ENCODE measurements at places on chromosomes 3 and 15.

- DNase-seq: no peak
Observed at GRCh38 chr3:177591379-177591778, 394.1 kb upstream of the TBL1XR1 start.

DNA sequence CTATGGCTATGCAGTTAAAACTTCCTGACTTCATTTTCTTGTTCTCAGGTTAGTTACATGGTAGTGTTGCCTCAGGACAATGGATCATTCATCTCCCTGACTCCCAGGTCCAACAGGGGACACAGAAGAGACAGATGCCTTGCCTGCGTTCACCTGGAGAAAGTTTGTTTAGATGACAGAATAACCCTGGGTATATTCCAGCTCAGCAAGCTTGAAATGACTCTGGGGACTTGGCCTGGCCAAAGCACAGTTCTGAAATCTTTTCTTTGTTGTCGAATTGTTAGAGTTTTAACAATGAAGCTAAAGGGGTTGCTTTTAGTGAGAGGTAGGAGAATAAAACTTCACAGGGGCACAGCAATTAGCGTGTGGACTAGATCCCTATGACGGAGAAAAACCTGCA, 206.1 kb downstream of the PDZRN3 start:
- DNase-seq: no peak

GRCh38 chr3:150830094-150830681, 67.2 kb upstream of the SIAH2 start:
- peak; percentile 6 for DNase-seq

GRCh38 chr3:83934192-83935021, 1024.4 kb upstream of the CADM2 start:
- DNase-seq: no peak

DNA sequence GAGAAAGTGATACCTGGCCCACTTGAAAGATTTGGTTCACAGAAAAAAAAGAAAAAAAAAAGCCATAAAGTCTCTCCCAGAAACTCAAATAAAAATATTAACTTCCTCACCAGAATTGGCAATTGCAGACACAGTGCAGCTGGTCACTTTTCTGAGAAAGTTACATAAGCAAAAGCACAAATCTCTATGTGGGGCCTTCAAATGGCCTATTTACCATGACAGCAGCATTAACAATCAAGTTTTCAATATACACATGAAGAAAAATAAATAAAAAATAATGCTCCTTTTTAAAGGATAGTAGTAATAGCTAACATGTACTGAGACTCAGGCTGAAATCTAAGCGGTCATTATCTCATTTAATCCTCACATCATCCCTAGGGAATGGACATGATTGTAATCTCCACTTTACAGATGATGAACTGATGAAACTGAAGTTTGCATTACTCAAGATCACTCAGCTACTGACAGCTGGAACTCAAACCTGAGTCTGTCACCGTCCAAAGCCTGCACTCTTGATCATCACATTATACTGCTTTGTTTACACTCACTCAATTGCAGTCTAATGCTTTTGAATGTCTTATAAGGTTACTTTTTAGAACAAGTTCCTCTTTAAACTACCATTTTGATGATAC, 3.3 kb downstream of the NPTN start:
- no peak for DNase-seq

DNA sequence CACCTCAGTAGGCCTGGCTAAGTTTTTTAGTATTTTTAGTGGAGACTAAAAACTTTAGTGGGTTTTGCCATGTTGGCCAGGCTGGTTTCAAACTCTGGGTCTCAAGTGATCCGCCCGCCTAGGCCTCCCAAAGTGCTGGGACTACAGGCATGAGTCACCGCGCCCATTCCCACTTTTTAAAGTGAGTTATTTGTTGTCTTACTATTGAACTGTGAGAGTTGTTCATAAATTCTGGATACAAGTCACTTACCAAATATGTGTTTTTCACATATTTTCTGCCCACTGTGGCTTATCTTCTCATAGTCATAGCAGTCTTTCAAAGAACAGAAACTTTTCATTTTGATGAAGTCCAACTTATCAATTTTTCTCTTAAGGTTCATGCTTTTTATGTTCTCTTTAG, 29.9 kb upstream of the SPSB4 start:
- DNase-seq: no peak

- no peak for DNase-seq
Observed at GRCh38 chr3:24764236-24764915, 269.7 kb upstream of the THRB start.

- DNase-seq: no peak
Observed at GRCh38 chr15:91939403-91939831, 85.9 kb downstream of the SLCO3A1 start.

- DNase-seq: no peak
Observed at GRCh38 chr3:13197281-13197680, 124.1 kb upstream of the IQSEC1 start.

DNA sequence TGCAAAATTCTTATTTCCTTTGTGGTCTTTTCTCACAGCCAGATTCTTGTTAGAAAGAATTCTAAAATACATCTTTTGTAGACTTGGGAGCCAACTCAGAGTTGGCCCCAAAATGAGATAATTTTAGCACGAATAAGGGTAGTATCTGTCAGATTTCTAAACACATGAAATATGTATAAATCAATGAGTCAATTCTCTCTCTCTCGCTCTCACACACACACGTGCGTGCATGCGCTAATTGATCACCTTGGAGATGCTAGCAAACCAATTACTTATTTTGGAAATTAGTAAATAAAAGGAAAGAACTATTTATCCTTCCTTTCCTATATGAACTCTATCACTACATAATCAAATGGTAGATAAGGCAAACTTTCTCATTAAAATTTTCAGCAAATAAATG, 32.9 kb upstream of the PIK3R4 start:
- DNase-seq: no peak

DNA sequence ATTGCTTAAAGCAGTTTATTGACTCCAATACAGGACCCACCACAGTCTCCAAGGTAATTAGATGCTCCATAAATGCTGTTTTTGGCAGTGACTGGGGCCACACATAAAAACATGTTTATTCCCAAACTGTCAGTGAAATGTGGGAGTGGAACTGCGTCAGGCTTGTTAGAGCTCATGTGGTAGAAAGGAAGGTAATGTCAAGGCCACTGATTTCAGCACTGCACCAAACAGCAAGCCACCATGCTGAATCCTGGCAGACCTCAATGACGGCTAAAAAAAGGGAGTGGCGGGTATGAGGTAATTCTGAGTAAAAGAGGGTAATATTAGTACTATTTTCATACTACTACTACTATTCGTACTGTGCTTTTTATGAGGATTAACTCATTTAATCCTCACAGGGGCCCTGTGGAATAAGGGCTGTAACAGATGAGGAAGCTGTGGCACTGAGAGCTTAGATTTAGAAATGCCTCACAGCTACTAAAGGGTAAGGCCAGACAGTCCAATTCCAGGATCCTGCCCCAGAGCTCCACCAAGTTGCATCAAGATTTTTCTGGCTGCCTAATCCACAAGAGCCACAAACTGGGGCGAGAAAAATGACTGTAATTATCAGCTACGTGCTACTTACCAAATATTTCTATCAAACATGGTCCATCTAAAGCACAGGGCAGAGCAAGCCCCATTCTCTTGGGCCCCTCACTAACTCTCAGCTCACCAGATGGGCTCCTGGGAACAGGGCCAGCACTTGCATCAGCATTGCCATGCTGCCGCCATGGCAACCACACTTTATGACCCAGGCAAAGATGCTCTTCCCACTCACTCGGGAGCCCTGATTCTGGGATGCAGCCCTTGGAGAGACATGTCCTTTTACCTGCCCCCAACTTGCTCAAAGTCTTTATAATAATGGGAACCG, 83.6 kb upstream of the SPATA12 start:
- no peak for DNase-seq

GRCh38 chr3:196524527-196524926, 9.4 kb upstream of the SMCO1 start:
- no peak for DNase-seq

GRCh38 chr3:73401616-73402279, 223.0 kb downstream of the PDZRN3 start:
- DNase-seq: no peak

DNA sequence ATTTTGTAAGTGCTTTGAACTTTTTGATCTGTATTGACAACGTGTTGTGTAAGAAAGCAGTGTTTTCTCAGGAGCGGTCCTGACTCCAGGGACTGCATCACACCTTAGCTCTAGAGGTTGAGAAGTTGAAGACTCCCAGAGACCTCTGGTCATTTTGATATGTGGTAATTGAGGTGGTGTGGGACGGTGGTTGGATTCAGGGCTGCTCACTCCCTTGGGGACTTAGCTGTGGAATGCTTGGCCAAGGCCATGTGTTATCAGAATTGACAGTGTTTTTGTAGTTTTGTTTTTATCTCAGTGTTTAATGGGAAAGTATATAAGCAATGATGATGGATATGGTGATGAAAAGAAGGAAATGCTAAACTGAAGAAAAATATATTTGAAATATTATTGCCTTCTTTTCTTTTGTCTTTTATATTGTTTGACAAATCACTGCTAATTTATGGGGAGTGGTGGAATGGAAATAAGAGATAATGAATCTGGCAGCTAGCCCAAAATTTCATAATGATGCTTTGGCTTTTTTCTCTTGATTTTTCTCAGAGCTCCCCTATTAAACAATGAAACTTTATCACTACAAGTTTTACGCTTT, 16.0 kb downstream of the CMSS1 start:
- DNase-seq: no peak

DNA sequence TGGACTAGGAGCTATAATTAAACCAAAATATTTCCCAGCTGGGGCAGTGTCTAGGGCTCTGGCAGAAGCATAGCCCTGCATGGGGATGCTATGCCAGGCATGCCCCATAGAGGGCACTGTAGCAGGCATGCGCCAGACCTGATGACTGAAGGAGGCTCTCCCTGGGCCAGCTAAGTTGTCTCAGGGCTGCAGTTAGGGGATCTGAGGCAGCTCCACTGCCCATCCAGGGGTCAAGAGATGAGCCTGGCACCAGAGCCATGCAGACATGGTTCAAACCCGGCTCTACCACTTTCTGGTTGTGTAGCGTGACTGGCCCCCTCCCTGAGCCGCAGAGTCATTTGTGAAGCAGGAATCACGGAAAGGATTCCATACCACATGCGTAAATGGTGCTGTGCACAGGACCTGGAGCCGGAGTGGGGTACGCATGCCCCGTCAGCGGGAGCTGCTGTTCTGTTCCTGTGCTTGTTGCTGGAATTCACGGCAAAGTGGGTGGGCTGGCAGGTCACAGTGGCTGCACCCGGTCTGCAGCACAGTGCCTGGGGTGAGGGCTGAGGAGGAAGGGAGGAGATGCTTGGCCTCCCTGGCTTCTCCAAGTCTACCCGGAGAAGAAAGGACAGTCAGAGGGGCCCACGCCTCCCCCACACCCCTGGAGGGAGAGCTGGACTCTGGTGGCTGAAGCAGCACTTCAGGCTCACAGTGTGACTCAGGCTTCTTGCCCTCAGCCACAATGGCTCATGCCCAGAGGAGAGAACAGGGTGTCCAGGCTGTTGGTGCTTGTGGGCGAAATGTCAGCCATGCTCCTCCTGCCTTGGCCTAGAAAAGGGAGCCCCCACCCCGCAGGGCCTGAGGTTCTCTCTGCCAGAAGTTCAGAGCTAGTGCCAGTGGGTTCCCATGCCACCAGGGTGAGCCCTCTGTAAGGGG, 43.1 kb downstream of the DNASE1L3 start:
- DNase-seq: peak; percentile 78

DNA sequence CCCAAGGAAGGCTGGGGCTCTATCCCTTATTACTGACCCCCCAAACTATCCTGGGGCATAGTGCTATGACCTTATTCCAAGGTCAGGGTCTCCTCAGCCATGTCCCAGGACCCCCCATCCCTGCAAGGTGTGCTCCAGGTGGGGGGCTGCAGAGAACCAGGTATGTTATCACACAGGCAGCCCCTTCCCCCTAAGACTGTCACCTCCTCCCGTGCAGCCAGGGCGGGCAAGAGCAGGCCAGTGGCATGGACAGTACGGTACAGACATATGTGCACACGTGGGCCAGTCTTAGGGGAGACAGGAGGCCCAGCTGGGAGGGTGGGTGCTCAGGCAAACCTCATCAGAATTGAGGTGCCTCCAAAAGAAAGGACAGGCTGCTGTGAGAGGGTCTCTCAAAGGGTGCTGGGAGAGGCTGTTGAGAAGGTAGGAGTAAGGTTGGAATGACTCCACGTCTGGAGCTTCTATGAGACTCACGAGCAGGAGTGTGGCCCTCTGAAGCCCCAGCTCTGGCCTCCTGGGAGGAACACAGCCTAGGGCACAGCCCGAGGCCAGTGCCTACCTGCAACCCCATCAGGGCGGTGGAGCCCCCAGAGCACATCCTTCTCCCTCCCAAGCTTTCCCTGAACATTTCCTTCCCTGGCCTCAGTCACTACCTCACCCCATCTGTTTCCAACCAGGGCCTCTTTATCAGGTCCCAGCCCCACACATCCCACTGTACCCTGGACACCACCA, 1.7 kb upstream of the COL7A1 start:
- no peak for DNase-seq

DNA sequence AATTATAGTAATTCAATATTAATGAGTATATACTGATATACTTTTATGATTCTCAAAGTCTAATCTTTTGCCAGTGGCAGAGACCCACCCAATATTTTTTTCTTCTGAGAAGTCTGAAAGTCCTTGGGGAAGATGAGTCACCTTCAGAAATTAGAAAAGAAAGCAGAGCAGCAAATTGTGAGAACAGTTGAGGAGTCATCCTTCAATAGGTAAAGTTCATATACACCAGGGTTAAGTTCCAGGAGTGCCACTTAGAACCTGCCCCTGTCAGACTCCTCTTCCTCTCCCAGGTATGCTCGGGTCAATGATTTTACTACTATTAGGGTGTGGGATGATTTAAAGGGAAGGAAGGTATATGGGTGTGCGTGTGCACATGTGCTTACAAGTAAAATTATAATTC, 7.1 kb downstream of the CLRN1 start:
- no peak for DNase-seq

DNA sequence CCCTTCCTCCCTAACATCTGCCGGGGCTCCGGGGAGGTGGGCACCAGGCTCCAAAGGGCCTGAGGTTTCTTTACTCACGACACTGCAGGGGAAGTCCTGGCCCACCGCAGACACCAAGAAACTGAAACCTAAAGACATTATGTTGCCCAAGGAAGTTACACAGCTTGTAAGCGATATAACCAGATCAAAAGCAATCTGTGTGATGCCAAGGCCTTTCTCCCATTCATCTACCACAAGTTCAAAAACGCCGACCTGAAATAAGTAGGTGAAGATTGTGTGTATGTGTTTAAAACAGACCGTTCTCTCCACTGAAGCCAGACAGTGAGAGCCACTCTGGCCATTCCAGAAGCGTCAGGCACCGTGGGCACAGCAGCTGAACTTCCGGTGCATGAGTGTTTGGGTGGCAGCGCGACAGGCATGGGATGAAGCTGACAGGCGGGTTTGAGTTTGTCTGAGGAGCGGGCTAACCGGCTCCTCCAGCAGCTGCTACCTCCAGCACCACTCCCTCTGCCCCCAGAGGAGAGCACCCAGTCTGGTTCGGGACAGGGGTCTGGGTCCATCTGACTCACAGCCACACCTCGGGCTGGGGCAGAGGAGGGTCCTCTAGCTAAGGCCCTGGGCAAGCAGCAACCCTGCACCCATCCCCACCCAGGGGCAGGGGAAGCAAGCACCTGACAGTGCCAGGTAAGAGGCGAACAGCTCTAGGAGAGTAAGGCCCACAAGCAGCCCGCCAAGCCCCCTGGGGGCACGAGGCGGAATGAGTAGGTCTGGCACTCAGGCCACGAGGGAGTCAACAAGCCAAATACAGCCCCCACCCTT, 1.3 kb downstream of the TNK2 start:
- peak; percentile 82 for DNase-seq

GRCh38 chr15:75436881-75437280, 14.6 kb downstream of the SIN3A start:
- no peak for DNase-seq

Data from activated T-cell treated with anti-CD3 and anti-CD28 coated beads, Interleukin-2, amount 50 U/mL, for 72 hours (primary cell).